Activated CD4-positive, alpha-beta T cell treated with anti-CD3 and anti-CD28 coated beads for 24 hours (primary cell): ENCODE measurements at places on chromosomes 13 and 19.

GRCh38 chr13:36130552-36131221 is 495 bp downstream of the DCLK1 start:
- no peak for DNase-seq

DNA sequence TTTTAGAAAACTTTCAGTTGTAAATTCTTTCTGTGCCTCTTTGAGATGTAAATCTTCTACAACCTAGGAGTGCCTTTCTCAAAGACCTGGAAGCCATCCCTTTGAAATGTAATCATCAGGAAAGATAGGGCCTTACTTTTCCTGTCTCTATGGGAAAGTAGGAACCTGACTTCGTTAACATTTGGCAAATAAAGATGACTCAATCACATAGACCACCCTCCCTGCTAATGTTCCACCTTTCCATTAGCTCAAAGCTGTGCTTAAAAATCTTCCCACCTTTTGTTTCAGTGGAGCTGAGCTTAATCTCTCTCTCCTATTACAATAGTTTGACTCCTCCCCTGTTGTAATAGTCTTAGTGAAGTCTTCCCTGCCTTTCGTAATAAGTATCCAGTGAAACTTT is 247.7 kb downstream of the OLFM4 start:
- DNase-seq: no peak

GRCh38 chr13:41694545-41695301 is 237.4 kb downstream of the RGCC start:
- no peak for DNase-seq

DNA sequence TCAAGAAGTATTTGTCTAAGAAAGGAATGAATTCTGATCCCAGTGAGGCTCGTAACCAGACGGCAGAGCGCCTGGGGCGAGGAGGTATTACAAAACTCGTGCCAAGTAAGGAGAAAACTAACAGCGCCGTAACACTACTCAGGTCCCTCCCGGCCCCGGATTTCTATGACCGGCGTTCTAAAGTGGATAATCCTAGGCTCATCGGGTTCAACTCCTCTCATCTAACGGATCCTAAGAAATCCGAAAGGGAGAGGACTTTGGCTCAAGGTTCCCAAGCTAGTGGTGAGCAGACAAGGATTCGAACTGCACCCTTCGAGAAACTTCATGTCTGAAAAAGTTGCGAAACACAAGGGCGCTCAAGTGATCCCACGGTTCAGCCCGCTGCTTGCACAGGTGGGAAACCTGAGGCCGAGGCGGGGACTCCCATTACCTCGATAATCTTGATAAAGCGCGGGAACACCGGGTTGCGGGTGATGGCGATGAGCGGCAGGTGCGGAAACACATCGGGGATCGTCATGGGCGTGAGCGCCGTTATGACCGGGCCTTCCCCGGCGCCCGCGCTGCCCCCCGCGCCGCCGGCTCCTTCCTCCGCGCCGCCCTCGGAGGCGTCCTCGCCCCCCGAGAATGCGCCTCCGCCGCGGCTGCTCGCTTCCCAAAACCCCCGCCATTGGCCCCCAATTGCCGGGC is 529 bp downstream of the LONP1 start:
- DNase-seq: no peak

GRCh38 chr19:3977242-3978143 is 6.6 kb upstream of the DAPK3 start:
- DNase-seq: no peak
